Stimulated activated CD4-positive, alpha-beta T cell treated with anti-CD3 and anti-CD28 coated beads, Interleukin-1b, Interleukin-23, amount 100 ng/mL, for 1 hour (primary cell): ENCODE measurements at places on chromosomes 1 and 21.

DNA sequence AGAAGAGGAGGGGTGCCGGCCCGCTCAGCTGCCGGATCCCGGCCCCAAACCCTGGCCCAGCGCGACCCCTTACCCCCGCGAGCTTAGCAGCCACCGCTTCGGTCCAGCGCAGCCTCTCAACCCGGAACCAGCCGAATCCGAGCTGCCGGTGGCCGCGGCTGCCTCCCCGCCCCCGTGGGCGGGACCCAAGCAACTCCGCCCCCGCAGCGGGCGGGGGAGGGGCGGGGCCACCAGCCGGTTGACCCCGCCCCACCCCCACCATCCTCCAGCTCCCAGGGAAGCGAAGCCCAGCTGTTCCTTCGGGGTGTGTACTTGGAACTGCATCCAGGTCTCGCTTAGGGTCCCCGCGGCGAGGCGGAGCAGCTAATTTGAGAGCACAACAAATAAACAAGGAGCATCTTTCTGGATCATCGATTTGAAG, at the start of gene TRIM62:
TSS of gene TRIM62 (minus strand) at position 123 of the 421 bp plus-strand sequence. CDS start 611 bp downstream, outside the sequence.
- peak; percentile 61 for DNase-seq

DNA sequence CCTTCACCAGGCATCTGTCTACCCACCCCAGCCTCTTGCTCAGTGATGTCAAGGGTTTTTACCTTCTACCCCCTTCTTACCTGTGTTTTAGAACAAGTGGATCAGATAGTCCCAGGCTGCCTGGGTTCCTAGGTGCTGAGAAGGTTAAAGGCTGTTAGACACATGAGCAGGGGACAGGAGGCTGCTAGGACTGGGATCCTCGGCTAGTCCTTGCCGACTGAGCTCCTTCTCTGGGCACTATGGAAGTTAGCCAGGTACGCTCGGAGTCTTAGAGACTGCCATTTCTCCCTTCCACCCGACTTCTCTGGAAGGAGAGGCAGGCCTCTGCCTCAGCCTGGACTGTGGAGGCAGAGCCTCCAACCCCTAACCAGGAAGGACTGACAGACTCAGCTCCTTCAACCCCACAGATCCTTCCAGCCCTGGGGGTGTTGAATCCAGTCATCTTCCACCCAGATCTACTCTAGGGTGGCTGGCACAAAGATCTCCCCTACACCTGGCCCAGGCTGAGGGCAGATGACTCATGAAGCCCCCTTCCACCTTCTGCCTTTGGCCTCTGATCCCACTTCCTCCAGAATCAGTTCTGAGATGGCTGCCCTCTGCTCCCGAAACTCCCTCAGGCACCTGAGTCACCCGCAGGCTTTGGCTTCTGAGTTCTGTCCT, at the start of gene DYNLT4:
TSS of gene DYNLT4 (minus strand) at position 648 of the 660 bp plus-strand sequence. CDS start 683 bp downstream, outside the sequence.
- no peak for DNase-seq

DNA sequence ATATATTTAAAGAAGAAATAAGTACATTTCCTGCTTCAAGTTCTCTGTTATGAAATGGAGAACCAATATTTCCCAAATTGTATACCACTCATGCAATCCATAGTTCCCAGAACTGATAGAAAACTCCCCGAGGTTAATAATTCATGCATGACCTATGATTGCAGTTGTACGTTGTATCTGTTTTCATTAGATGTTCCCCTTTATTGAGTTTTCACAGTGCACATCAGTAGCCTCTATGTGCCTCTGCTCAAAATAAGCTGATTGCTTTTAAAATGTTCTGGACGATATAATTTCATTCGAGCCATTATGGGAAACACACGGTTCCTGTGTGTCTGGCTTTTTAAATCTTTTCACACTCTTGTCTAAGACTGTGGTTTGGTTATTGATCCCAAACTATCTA, 253.1 kb upstream of the KIAA0040 start:
- no peak for DNase-seq

GRCh38 chr1:201358596-201358995, 18.9 kb downstream of the TNNT2 start:
- no peak for DNase-seq

DNA sequence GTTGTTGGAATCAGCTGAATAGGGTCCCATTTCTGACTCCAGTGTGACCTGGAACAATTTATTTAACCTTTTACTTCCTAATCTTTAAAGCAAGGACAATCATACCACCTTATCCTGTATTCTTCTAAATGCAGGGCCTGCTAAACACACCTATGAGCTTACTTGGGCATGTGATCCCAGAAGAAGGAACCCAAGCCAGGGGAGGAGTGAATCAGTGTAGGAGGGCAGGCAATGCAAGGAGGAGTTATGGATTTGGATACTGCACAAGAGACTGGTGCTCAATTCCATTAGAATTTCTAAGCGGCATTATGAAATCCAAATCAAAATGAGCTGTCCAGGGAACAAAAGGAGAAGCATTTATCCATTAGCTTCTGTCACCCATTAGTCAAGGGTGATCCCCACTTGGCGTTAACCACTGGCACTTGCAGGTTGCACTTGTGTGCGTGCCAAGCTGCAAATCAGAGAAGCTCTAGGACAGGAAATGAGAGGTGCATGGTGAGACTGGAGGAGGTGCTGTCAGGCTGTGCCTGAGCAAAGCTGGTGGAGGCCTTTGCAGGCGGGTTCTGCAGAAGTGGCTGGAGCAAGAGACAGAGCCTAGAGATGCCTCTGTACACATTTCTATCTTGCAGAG, 297.2 kb upstream of the PLXNA2 start:
- no peak for DNase-seq

- DNase-seq, result no peak
Observed at GRCh38 chr1:112882271-112882744, 73.7 kb downstream of the SLC16A1 start.

GRCh38 chr1:98452162-98452561, 209.4 kb upstream of the SNX7 start:
- DNase-seq, result no peak

GRCh38 chr1:47507881-47508701, 70.2 kb downstream of the FOXD2 start:
- peak; percentile 7 for DNase-seq

- no peak for DNase-seq
Observed at GRCh38 chr1:151993084-151993733, 450 bp downstream of the S100A10 start.

DNA sequence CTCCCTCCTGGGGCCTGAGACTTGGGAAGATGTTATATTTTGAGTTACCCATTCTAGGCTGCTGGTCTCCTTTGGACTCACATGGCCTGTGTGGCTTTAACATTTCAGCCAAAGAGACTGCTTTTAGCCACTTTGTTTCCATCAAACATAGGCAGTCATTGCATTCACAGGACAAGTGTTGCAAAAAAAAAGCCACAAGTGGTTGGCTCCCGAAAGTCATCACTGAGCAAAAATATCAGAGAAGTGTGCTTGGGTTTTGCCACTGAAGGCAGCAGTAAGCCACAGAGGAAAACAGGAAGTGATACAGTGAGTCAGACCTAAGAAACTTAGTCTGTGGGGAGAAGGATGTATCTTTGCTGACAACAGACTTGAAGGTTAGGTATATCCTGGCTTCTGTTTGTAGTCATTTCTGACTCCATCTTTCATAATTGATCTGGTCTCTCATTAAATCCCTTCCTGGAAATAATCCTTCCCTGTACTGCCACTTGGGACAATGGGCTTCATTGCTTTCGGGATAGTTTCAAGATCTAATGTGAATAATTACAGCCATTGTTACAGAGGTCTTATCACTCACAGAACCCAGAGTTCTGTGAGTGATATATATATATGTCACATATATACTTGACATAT, 80.9 kb downstream of the COLGALT2 start:
- peak; percentile 6 for DNase-seq

- DNase-seq, result no peak
Observed at GRCh38 chr1:27306892-27307761, 14.8 kb upstream of the TMEM222 start.

DNA sequence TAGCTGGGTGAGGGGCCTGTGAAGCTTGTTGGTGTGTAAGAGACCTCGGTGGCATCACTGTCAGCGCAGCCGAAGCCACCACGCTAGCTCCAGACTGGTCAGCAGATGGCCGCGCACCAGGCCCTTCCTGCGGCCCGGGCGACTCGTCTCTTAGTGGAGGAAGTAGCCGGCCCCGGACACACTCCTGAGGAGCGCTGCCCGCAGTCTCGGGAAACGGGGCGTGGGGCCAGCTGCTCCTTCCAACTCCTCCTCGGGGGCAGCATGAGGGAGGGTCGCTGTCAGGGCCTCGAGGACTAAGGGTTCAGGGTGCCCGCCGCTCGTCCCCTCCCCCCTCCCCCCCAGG, 20.4 kb downstream of the H3-3A start:
- no peak for DNase-seq

- DNase-seq, result no peak
Observed at GRCh38 chr1:3945222-3945621, 45.1 kb upstream of the C1orf174 start.

- DNase-seq, result no peak
Observed at GRCh38 chr1:42748021-42748420, 8.0 kb upstream of the CLDN19 start.

- DNase-seq, result no peak
Observed at GRCh38 chr1:93331412-93331811, 14.3 kb upstream of the DR1 start.

- DNase-seq, result no peak
Observed at GRCh38 chr1:47751193-47751592, 246.0 kb downstream of the TRABD2B start.

GRCh38 chr1:189637041-189637440, 840.6 kb downstream of the BRINP3 start:
- no peak for DNase-seq

DNA sequence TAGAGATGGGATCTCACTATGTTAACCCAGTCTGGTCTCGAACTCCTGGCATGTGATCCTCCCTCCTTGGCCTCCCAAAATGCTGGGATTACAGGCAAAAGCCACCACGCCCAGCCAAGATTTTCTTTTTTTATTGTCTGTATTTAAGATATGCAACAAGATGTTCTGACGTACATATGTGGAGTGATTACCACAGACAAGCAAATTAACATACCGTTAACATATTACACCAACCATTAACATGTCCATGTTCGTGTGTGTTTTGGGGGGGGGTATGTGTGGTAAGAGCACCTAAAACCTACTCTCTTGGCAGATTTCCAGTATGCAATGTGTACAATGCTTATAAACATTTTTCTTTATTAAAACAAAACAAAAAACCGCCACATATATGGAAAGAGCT, 10.6 kb upstream of the KCNE2 start:
- DNase-seq, result no peak

GRCh38 chr1:14631421-14631820, 32.9 kb downstream of the KAZN start:
- no peak for DNase-seq

DNA sequence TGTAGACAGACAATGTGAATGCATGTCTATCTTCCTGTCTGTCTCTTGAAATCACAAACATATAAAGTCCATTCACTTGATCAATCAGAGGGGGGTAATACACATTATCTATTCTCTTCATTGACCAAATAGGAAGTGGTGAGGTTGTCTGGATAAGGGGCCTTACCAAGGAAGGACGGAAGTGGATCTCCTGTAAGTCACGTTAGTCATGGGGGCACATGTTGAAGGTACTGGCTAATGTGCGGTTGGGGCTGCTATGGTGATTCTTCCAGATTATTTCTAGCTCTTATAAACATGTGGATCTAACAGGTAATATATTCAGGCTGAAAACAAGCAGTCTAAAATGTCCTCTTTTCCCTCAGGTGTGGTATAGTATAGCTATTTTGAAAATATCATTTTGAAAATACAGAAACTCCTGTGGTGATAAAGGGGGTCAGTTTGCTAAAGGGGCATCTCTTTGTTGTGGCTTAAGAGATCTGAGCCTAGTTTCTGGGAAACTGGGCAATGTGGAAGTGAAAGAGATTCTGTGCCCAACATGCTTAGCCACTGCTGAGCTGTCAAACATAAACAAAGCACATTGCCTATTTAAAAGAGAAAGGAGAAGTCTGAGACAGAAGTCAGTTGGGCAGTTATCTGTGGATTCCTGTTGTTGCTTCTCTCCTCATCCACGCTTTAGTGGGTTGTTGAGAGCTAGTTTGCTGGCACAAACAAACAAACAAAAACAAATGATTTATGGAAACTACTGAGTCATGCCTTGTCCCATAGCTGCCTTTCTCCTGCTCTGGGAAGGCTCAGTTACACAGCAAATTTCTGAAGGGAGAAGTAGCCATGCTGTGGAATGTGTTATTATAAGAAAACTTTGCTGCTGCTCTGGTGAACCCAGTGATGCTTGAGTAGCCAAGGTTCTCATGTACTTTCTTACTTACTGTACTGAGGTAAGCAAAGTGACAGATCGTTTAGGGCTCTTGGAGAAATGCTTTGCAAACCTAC, 166.9 kb downstream of the HLX start:
- no peak for DNase-seq

- DNase-seq, result no peak
Observed at GRCh38 chr1:19032701-19033514, 76.4 kb upstream of the IFFO2 start.

DNA sequence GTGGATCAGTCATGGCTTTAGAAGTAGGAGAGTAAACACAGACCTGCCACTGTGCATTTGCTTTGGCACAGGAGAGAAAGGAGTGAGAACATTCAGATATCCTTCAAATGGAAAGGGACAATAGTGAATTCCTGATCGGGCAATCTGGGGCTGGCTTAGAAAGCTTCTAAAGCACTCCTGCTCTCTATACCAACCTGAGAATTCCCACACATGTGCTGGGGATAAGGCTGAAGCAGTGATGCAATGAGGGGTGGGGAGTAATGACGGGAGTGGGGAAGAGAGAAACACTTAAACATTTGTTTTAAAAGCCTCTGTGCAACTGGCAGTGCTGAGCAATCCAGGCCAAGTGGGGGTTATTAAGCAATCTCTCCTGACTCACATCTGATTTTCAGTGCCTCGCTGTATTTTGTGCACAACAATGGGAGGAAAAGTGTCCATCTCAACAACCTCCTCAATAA, 108.8 kb downstream of the KIAA0319L start:
- no peak for DNase-seq

DNA sequence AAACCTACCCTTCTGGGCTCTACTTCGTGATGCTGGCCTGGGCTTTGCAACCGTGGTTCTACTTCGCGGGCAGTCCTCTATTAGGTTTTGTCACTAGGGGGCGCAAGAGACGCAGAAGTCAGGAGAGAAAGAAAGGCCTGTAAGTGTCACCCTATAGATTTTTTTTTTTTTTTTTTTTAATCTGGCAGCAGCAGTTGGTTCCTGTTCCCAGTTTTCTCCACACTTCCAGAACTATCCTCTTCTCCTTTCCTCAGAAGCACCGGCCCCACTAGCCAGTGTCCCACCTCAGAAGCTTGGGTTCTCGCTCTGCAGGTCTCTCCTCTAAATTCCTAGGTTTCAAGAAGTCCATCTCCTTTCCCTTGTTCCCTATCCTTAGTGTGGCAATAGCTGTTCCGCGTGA, 9.1 kb upstream of the LCE2D start:
- no peak for DNase-seq

DNA sequence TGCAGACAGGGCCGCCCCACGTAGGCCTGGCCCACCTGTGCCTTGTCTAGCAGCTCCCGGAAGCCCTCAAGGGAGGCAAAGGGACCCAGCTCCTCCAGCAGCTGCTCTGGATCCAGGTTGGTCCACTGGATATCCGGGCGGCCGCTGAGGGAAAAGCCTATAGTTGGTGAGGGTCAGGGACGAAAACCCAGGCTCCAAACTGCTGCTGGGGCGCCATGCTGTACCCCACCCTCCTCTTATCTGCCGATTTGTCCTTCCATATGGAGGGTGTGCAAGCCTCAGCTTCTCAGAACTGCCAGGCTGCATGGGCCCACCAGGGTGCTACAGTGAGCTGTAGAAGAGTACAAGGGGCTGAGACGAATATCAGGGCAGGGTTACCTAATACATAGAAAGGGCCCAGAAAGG, 12.2 kb downstream of the PTCH2 start:
- no peak for DNase-seq

GRCh38 chr1:109294481-109294880, 11.5 kb upstream of the PSRC1 start:
- DNase-seq, result no peak

GRCh38 chr1:92663775-92664174, 121.1 kb downstream of the EVI5 start:
- DNase-seq, result no peak

GRCh38 chr1:5921671-5922070, 70.6 kb downstream of the NPHP4 start:
- DNase-seq, result no peak
